8988T (cell line): ENCODE measurements at places on chromosomes 4 and X.

- no peak for DNase-seq
Observed at GRCh38 chrX:44338361-44338760, 5.1 kb downstream of the EFHC2 start.

DNA sequence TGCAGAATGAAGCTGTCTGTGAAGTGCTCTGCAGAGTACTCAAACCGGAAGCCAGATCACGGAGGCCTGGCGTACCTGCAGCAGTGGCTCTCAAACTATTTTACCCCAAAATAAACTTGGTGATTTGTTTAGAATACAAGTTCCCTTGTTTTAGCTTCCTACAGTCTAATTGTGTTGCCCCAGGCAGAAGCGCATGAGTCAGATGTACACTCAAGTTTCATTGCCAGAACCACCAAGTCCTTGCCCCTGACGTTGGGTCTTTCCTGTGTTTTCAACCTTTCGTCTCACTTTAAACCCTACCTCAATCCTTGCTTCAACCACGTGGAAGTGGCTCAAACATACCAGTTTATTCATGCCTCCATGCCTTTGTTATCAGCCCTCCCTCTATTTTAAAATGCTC, 66.2 kb upstream of the SLC7A11 start:
- DNase-seq: no peak

- DNase-seq: no peak
Observed at GRCh38 chr4:119205690-119206089, 6.8 kb upstream of the USP53 start.

- no peak for DNase-seq
Observed at GRCh38 chrX:40459571-40460158, 121.1 kb upstream of the ATP6AP2 start.

DNA sequence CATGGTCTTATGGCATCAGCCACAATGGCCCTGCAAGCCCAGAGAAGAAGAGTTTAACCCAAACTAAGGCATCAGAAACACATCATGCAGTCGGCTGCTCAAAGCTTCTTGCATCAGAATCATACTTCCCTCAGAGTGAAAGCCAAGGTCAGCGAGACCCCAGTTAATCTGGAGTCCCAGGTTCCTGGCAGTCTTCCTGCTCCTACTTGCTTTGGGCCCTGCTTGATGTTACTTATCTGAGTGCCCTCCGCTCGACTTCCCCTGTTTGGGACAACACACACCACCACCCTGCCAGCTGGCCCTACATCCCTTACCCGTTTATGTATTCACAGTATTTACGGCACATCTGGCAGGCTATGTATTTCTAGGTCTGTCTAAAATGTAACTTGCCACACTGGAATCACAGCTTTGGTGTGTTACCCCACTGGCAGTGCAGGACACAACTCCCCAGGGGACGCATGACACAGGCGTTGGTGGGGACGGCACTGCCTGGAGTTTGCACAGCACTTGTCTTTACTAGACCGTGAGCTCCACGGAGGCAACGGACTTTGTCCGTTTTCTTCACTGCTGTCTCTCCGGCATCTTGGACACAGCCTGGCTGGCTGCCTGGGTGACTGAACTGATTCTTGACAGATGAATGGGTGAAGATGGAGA, 22.8 kb downstream of the CRMP1 start:
- DNase-seq: no peak

- DNase-seq: no peak
Observed at GRCh38 chr4:39354254-39354552, 12.0 kb downstream of the RFC1 start.

- no peak for DNase-seq
Observed at GRCh38 chrX:48573690-48574269, 504 bp upstream of the RBM3 start.

DNA sequence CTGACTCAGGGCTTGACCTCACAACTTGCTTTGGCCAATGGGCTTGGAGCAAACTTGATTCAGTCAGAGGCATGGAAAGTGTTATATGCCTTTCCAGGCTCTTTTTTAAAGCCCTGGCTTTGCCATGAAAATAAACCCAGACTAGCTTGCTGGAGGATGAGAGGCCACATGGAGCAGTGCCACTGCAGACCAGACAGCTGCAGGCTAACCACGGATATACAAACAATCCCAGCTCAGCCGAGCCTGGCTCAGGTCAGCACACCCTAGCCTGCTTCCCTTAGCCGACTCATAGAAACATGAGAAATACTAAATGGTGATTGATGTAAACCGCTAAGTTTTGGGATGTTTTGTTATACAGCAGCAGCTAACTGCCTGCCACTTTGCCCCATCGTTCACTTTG, 345.1 kb downstream of the ARHGAP10 start:
- DNase-seq: no peak
